ENCODE measurements at places on chromosomes 11 and 22.
A peak's percentile ranks its signal among the peaks of the same experiment; 100 is the strongest.

DNA sequence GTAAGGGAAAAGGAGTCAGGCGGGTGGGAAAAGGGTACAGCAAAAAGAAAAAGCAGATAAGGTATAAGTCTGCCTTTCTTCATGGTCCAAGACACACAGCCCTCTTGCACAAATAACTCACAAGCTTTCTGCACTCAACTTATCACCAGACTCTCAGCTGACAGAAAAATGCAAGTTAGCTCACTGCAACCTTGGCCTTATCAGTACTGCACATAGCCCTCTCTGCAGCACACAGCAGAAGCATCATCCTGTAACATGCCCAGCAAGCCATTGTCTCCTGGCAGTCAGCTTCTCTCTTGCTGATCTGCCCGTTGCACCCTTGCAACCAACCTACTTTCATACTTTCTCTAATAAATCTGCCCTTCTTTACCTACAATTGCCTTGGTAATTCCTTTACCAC, 5.8 kb downstream of the ZBTB44 start:
- no peak for DNase-seq

DNA sequence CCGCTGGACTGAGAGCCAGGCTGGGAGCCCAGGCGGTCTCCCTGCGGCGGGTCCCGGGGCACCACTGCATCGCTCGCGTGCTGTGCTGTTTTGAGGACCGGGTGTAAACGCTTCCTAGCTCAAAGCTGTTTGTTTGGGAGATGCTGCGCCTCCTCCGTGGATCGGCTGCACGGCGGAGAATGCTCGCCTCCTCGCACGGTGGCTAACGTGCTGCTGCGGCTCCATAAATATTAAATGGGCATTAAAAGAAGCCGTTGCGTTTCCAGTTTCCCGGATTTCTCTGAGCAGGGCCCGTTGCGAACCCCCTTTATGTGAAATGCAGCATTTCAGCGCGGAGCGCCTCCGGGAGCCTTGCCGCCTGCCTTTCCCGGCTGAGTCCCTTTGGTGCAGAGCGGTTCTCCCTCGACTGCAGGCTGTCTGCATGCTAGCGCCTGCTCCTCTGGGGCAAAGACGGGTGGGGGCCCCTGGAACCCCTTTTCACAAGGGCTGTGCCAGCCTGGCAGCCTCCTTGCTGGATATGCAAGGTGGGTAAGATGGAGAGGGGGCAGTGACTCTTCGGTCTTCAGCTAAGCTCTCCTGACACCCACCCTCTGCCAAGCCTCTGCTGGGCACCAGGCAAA, 9.3 kb downstream of the MPPED1 start:
- no peak for DNase-seq

- no peak for DNase-seq
These were observed 529.6 kb upstream of the CCDC90B start for GRCh38 chr11:83815736-83816135.

- no peak for DNase-seq
These were observed 32.8 kb downstream of the C2CD3 start for GRCh38 chr11:74138021-74138420.

DNA sequence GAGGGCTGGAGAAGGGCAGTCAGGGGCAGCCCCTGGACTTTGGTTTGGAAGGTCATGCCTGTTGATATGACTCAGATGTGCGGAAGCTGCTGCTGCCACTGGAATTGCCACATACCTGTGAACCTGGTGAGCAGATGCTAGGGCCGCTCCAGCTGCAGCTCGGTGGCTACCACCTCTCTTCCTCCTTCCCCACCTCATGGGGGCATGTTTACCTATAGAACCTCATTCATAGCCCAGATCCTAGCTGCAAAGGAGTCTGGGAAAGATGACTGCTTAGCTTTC, 17.5 kb upstream of the TSPAN18 start:
- DNase-seq = no peak

- no peak for DNase-seq
These were observed 690 bp downstream of the CKAP5 start for GRCh38 chr11:46845440-46845739.

- DNase-seq = no peak
These were observed 2.0 kb upstream of the PPARA start for GRCh38 chr22:46148336-46148735.

DNA sequence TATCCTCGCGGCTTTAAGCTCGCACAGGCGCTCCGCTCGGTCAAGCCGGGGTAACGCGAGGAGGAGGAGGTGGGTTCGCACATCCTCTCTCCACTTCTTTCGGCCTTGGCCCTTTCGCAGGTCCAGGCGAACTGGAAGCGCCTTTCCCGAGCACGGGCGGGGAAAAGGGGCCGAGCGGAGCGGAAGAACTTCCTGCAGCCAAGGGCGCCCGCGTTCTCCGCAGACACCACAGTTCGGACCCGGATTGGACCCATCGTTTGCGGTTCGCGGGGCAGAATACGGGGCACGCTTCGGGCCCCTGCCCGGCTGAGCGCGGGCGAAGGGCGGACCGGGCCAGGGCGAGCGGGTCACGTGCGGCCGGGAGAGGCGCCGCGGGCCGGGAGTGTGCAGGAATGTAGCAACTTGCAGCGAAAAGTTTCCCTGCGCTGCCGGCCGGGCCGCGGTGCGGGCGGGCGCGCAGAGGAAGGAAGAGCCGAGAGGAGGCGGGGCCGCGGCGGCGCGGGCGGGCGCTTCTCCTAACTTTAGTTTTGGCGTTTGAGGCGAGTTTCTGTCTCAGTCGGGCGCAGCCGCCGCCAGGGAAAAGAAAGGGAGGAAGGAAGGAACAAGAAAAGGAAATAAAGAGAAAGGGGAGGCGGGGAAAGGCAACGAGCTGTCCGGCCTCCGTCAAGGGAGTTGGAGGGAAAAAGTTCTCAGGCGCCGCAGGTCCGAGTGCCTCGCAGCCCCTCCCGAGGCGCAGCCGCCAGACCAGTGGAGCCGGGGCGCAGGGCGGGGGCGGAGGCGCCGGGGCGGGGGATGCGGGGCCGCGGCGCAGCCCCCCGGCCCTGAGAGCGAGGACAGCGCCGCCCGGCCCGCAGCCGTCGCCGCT, at the start of gene YAP1:
TSS of gene YAP1 (plus strand) at position 552 of the 865 bp plus-strand sequence. CDS start 402 bp downstream, outside the sequence.
- peak; percentile 47 for DNase-seq

DNA sequence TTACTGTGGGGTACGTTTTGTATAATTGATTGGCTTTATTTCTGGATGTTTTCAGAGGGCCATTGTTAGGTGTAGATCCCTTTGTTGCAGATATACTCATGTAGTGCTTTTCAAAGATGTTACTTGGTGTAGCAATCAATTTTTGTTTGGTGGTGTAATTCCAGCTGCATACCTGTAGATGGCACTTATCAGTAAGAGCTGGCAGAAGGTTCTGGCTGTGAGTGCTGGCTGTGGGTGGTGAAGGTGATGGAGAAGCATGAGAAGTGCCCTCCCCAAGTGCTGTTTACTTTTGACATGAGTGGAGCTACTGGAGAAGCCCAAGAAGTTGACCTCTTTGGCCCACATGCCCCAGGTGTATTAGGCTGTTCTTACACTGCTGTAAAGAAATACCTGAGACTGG, 1074.9 kb downstream of the FAM181B start:
- DNase-seq = no peak

- DNase-seq = peak; percentile 44
These were observed 1.2 kb upstream of the TYMP start for GRCh38 chr22:50530877-50531545.

DNA sequence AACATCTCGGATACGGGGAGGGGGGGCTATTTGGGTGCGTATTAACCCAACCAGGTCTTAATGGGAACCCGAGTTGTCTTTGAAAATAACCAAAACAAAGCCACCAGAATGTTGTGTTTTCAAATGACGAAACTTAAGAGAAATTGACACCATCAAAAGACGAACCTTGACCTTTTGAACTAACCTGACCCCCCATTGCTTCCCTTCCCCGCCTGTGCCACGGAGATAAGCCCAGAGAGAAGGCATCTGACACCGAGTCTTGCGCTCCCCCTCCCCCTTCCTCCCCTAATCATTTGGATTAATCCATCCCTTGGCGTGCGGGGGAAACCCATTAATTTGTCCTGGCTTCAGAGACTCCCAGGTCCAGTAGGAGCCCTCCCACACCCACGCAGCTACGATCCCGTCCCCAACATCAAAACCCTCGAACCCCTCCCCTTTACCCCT, 4.5 kb upstream of the GCAT start:
- DNase-seq = no peak

GRCh38 chr11:34859496-34859895, 56.7 kb downstream of the APIP start:
- DNase-seq = no peak

GRCh38 chr11:32107647-32108046, 16.8 kb downstream of the RCN1 start:
- DNase-seq = no peak

GRCh38 chr11:8830641-8831040, 80.3 kb upstream of the AKIP1 start:
- no peak for DNase-seq

DNA sequence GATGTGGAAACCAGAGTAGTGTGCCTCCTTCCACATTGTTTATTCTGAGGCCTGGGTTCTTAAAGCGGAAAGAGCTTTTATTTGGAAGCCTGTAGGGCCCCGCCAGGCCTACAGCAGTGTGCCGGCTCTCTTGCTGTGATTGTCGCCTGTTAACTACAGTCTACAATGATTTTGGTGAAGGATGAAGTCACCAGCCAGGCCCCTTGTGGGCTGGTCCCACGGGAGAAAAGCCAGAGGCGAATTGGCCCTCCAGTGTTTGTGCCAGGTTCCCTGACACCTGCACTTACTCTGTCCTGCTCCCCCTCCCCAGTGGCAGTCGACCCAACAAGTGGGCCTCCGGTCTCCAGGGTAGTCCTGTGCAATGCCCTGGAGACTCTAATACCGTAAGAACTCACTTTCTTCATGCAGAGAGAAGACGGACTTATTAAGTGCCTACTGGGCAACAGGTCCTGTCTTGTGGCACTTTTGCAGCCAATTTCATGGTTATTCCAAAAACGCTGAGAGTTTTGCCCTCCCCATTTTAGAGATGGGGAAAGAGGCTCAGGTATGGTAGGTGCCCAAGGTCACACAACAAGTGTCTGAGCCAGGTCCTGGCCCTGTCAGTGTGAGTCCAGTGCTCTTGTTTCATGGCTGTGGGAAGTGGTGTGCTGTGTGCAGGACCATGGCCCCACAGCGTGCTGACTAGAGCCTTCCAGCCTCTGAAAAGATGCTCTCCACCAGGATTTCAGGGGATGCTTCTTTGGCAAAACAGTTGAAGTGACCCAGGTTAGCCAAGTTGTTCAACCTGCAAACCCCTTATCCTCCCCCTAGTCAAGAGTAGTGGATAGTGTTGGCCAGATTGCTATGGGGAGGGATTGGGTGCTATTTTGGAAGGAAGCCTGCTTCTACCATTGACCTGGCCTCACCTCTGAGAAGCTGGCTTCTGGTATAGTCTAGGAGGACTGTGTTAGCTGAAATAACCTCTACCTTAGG, 1.4 kb downstream of the MICAL2 start:
- DNase-seq = no peak

- no peak for DNase-seq
These were observed 32.4 kb downstream of the GALNT18 start for GRCh38 chr11:11589437-11589836.

- no peak for DNase-seq
These were observed 72.1 kb downstream of the LRRC32 start for GRCh38 chr11:76598426-76598839.

DNA sequence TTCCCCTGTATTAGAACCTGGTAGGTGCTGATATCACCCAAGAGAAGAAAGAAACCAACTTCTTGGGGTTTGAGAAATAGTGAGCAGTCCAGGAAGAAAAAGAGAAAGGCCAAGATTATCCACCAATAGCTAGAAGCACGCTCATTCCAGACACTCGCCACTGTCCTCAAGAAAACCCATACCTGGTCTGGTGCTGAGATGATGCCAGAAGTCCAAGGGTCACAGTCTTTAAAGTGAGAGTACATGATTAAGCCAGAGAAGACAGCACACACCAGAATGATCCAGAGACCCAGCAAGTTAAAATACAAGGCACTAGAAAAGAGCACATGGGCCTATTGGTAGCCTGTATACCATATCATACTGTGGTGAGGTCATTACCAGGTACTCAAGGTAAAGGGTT, 23.6 kb downstream of the SLC5A12 start:
- DNase-seq = no peak

GRCh38 chr11:96188243-96189006, 154.6 kb downstream of the MAML2 start:
- no peak for DNase-seq

DNA sequence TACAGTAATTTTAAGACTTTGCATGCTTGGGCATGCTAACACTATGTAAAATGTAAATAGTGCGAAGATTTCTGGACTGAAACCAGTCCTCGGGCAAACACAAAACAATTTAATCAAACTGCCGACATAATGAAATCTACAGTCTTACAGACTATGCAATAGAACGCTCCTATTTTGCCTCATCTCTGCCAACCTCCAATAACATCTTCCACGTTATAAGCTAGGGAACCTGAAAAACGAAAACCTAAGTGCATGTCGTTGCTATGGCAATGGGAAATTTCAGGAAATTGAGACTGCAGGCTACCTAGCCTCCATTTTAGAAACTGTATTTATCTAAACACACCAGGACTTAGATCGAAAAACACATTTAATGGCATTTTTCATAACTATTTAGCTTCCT, 1.1 kb downstream of the CSTF3 start:
- no peak for DNase-seq

- no peak for DNase-seq
These were observed 117.5 kb downstream of the FEZ1 start for GRCh38 chr11:125378571-125378970.

GRCh38 chr22:49425356-49425755, 402.3 kb downstream of the BRD1 start:
- no peak for DNase-seq

DNA sequence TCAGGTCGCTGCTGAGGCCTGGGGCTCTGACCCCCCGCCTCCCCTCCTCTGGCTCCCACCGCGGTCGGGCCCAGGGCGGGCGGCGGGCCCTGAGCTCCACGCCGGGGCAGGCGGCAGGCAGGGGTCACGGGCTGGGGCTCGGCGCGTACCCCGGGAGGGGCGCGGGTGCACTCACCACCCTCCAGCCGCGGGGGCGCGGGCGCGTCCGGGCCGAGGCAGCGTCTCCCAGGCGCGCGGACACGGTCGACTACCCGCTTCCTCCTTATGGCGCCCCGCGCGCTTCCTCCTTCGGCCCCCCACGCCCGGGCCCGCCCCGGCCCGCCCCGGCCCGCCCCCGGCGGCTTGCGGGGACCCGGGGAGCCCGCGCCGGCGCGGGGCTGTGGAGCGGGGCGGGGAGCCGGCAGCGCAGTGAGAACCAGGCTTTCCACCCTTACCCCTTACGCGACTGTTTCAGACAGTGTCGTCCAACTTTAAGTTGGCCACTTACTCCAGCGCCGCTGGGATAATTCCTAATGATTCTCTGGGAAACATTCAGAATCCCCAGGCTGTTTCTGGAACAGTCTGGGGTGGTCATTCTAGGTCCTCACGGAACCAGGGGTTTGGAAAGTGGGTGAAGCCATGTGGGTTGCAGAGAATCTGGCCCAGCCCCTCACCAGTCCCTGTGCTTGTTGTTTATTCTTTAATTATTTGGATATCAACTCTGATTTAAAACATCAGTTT, at the start of gene BID:
TSS of gene BID (minus strand) at position 264 of the 720 bp plus-strand sequence. CDS start 24,353 bp downstream, outside the sequence.
- no peak for DNase-seq

DNA sequence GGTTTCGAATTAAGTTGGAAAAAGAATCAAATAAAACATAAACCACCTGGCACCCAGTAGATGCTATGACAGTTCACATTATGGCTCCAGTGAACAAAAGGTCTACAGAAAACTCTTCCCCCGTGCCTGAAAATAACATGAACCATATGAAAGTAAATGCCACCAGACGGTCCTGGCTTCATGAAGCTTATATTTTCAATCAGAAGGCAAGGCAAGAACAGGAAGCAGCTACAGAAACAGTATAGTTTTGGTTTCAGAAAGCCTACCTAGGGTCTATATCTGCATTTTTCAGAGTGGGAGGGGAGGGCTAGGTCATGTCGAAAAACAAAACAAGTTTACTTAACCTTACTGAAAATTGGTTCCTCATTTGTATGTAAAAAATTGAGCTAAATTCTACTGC, 9.8 kb downstream of the RAB30 start:
- no peak for DNase-seq

- no peak for DNase-seq
These were observed 1.2 kb upstream of the DUSP8 start for GRCh38 chr11:1573077-1573902.

Measured in GOT3 (cell line).